Skeletal muscle cell (primary cell): ENCODE measurements at places on chromosomes 2 and 18.

DNA sequence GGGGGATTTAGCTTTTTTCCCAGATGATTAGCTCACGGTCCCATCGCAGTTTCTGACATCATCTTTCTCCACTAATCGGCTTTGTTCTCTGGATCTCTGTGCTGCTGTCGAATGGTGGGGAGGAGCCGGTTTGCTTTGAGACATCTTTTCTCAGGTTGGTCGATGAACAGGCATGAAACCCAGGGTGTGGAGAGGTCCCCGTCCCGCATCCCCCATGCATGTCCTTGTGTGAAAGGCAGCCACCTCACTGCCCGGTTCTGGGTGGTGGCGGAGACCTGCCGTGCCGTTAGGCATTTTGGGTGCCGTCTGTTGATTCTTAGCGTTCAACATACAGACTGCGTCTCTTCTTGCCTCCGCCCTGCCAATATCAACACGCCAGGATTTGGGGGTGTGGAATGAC lies 57.8 kb downstream of the CTDP1 start:
- DNase-seq: no peak

- no peak for DNase-seq
Observed at GRCh38 chr2:115609978-115610377, 1167.5 kb downstream of the DPP10 start.

DNA sequence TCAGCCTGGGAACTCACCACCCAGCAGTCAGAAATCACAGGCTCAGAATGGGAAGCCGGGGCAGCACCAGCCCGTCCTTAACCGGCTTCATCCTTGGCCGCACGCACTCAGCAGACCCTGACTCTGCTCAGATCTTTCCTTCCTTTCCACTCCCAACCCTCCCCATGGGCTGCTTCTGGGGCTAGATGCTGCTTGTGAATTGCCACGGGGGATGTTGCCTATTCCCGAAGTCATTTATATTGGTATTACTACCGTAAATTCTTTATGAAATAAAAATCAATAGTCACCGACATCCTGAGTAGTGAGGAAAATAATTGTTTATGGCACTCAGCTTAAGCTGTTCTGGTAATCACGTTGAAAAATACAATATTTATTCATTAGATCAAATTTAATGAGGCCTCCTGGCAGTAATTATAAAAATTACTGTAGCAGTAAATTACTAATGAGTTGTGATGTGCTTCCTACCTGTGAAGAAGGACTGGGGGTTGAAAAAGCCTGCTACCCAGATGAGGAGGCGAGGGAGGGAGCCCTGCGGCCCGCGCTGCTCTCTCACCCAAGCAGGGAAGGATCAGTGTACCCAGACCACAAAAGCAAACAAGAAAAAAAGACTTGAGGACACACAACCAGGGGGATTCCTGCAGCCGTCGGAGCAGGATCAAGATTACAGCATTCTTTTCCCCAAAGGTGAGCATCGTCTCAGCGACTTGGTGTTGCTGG lies 31.5 kb downstream of the CDCA7 start:
- no peak for DNase-seq

DNA sequence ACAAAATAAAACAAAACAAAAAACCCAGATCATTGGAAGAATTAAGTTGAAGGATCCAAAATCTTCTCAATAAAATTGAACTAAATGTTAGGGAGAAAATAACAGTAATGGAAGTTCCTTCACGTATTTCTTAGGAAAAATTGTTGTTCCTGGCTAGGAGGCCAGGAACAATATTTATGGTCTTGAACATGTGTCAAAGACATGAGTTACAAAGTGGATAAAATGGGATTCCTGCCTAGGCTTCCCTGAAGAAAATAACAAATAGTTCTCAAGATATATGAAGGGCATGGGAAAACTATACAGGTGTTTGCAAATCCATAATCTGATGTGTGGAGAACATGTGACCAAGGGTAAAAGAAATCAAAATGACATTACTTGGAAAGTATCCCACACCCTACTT lies 67.6 kb upstream of the ITGB6 start:
- no peak for DNase-seq

- no peak for DNase-seq
Observed at GRCh38 chr2:235976956-235977355, 191.2 kb downstream of the GBX2 start.

- DNase-seq: no peak
Observed at GRCh38 chr2:26769089-26769761, 5.1 kb downstream of the SLC35F6 start.

- DNase-seq: no peak
Observed at GRCh38 chr2:205682239-205682970, at the start of gene NRP2. TSS of gene NRP2 (plus strand) at chr2:205682501. CDS start at chr2:205683291, 790 bp downstream.

DNA sequence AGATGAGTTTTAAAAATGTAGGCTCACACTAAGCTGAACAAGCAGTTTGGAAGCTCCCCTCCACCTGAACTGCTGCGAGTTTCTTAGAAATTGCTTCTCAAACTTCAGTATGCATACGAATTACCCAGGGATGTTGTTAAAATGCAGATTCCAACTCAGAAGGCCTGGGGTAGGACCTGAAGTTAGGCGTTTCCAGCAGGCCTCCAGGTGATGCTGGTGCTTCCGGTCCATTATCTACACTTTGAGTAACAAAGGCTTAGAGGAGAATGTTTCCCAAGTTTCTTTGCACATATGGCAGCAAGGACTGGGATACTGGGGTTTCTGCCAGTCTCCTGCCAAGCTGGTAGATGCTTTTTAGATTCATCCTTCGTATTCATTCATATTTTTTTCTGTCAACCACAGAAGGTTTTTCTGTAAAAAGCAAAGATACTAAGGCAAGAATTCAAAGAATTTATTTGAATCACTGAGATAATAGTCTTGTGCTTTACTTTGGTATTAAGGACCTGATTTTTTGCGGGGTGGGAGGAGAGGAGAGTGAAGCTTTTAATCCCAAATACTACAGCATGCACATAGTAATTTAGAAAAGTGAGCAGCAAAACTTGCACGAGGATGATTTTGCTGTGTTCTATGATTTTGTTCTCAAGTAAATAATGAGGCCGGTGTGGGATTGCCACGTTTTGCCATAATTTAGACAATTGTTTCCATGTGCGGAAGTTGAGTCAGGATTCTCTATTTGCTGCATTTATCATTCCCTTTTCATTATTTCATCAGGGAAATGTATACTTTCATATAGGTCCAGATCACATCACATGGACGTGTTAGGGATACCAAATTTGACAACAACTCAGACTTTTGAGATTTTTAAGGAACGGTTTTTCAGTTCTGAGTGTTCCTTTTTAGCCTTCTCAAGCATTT lies 137.6 kb upstream of the SPATS2L start:
- no peak for DNase-seq

GRCh38 chr2:64024259-64024949 lies 5.2 kb upstream of the VPS54 start:
- DNase-seq: no peak

DNA sequence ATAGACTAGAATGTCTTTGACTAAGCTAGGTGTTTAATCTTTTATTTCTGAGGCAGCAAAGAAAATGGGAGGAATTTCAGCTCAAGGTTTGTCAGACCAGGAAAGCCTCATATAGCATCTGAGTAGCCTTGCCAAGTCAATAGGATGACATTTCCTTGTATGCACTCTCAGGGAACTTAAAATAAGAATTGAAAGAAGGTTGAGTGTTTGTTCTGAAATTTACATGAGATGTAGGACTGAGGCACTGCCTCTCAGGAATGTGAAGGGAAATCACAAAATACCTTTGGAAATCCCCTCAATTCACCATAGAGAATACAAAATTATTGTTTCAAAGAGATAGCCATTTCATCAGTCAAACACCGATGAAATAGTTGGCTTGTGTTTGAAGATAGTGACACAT lies 392.0 kb upstream of the NRP2 start:
- no peak for DNase-seq

- DNase-seq: no peak
Observed at GRCh38 chr18:36379435-36379984, 82.0 kb downstream of the FHOD3 start.

- DNase-seq: peak; percentile 89
Observed at GRCh38 chr2:84958135-84959059, 12.6 kb upstream of the KCMF1 start.

DNA sequence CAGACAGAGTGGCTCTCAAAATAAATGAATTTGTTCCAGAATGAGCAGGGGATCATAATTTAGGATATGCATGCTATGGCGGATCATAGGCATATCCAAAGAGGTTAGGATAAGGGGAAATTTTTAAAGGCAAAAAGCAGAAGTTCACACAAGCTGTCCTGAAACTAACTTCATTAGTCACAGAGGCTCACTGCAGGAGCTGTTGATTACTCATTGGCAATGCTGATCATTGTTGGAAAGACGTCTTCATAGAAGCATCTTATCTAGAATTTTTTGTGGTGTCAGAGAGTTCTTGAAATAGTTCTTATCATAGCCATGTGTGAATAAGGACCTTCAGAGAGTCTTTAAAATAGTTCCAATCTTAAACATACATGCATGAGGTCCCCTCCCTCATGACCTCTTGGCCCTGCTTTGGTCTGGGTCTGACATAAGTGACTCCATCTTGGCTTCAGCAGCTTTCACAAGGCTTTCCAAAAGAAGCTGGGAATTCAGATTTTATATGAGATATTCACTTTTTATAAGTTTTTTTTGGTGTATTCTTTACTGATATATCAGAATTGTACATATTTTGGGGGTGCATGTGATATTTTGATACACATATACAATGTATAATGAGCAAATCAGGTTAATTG lies 7.5 kb upstream of the CCDC195 start:
- DNase-seq: no peak

DNA sequence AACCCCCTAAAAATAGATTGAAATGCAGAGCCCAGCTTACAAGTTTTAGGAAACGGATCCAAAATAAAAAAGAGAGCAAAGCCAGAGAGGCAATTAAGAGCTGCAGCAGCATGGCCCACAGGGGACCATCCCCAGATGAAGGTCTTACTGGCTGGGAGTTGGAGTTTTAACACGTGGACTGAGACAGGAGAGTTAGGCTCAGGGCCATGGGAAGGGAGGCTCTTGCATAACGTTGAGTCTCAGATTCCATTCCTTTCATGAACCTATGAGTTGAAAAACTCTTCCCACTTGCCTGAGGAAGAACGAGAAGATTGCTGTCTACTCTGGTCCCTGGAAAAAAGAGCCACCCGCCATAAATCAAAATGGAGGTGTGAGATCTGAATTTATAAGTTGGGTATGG lies 101.8 kb upstream of the NDUFV2 start:
- peak; percentile 70 for DNase-seq

GRCh38 chr2:69034122-69034521 lies 21.1 kb downstream of the ANTXR1 start:
- no peak for DNase-seq

- peak; percentile 65 for DNase-seq
Observed at GRCh38 chr2:41194230-41194629, 742.3 kb upstream of the SLC8A1 start.

DNA sequence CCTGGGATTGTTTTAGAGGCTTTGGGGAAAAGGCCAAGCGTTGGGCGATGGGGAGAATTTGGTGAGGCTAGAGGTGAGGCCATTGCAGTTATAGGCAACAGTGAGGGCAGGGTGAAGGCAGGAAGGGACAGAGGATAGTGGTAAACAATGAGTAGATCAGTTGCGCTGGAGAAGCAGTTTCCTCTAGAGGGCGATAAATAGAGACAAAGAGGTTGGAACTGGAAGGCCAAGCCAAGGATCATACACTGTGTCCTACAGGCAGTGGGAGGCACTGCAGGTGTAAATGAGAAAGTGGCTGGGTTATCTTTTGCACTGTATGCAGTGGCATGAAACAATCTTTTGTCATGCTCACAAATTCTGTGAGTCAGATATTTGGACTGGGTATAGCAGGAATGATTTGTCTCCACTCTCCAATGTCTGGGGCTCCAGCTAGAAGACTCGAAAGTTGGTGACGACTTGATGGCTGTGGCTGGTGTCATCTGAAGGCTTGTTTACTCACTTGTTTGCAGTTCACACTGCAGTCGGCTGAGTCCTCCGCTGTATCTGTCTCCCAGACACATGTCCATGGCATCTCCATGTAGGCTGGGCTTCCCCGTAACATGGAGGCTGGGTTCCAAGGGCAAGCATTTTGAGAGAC lies 82.1 kb downstream of the TNP1 start:
- DNase-seq: no peak

GRCh38 chr2:99659874-99660273 lies 170.1 kb upstream of the REV1 start:
- peak; percentile 74 for DNase-seq

- no peak for DNase-seq
Observed at GRCh38 chr18:77205769-77206168, 43.9 kb upstream of the GALR1 start.

DNA sequence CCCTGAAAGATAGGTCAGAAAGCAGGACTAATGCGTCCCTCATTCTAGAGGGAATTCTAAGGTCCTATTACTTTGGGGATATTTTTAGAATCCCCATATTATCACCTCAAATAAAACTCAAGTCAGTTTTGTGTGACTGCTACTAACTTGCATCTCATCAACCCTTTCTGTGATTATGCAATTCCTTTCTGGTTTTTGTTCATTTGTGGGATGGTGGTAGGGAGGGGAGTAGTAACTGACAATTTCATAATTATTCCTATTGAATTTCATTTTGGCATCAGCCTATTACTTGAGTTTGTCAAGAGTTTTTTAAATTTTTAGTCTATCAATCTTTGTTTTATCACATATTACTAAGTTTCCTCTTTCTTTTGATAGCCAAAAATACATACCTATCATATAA lies 28.4 kb upstream of the TANK start:
- no peak for DNase-seq

GRCh38 chr2:104746858-104747257 lies 107.1 kb upstream of the POU3F3 start:
- no peak for DNase-seq

GRCh38 chr2:2542316-2542715 lies 211.2 kb upstream of the MYT1L start:
- DNase-seq: no peak

DNA sequence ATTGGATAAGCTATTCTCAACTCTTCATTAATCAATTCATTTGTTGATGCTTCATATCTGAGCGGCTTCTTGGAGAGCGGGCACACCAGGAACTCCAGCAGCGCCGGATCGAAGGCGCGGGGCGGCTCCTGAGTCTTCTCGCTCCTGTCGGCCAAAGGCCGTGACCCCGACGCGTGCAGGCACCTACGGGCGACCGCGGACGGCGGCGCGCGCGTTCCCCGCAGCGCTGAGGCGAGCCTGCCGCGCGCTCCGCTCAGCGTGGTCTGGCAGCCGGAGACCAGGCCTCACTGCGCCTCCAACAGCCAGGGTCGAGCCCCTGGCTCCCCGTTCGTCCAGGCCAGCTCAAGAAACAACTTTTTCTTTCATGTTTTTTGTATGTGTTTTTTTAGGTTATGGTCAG lies 97.5 kb downstream of the ICA1L start:
- no peak for DNase-seq

- DNase-seq: no peak
Observed at GRCh38 chr2:214695789-214696188, 113.7 kb downstream of the BARD1 start.
